Fibroblast of the aortic adventitia (primary cell): ENCODE measurements at places on chromosomes 4 and X.
A peak's percentile ranks its signal among the peaks of the same experiment; 100 is the strongest.

GRCh38 chr4:111797455-111798163 lies 347.6 kb upstream of the FAM241A start:
- no peak for DNase-seq

- DNase-seq, result no peak
Observed at GRCh38 chrX:135984256-135984655, 979 bp upstream of the SLC9A6 start.

- no peak for DNase-seq
Observed at GRCh38 chr4:174403177-174403543, 119.1 kb downstream of the HPGD start.

DNA sequence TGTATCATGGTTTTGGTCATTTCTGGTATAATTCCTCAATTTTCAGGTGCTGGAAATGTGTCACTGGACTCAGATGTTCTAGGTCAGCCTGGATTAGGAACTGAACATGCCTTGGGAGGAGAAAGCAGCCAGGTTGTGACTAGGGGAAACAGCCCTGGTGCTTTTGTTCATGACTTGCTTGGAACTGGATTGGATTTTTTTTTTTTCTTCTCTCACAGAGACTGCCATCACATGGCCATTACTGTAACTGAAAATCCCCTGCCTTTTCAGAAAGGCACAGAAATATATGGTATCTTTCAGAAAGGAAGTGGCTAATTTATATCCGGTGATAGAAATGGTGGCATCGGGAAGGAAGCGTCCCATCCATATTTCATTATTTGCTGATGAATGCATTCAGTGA lies 34.6 kb downstream of the SEPTIN11 start:
- peak; percentile 73 for DNase-seq

DNA sequence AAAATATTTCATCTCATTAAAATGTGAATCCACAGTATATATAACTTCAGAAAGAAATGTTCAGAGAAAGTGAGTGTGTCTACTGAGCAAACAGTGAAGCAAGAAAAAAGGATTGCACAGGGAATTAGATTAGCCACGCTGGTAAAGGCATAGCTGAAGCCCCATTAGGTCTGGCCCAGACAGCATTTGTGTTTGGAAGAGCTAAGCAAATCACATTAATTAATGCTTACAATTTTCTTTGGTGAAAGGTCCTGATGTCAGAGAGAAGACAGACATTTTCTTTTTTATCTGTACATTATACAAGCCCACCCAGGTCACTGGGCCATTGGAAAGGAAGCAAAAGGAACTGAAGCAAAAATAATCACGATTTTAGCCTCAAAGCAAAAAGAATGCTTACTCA lies 354.6 kb downstream of the GRID2 start:
- no peak for DNase-seq

DNA sequence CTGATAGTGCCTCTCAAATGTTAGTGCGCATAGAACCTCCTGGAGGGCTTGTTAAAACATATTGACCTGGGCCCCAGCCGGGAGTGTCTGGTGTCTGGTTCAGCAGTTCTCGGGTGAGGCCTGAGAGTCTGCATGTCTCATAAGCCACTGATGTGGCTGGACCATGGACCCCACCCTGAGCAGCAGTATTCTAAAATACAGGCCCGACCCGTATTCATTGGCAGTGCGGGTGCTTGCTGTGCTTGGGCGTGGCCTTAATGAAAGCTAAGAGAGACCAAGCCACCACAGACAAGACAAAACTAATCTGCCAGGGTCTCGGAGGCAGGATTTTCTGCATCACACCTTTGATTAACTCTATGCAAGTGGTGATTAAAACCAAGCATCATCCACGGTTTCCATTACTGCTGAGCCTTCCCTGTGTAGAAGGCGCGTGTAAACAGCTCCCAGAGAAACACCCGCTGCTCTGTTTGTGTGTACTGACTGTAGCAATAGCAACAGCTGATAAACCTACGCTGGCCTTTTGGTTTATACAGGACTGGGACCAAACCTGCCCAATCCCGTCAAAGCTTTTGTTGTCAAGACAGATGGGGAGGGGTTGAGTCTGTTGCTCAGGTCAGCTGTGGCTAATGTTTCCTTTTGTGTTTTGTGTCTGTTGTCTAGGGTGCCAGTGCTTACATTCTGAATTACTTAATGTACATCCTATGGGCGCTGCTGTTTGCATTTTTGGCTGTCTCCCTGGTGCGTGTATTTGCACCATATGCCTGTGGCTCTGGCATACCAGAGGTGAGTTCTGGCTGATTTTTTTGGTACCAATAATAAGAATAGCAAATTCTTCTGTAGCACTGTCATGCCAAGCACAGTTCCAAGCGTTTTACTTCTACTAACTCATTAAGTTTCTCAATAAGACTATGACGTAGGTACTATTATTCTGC lies 40.8 kb downstream of the CLCN4 start:
- no peak for DNase-seq

- DNase-seq, result peak; percentile 98
Observed at GRCh38 chr4:152352622-152353116, 183.2 kb downstream of the FBXW7 start.

- DNase-seq, result peak; percentile 100
Observed at GRCh38 chr4:92234393-92235176, 69.2 kb upstream of the GRID2 start.

GRCh38 chrX:19772096-19772821 lies 115.1 kb downstream of the SH3KBP1 start:
- DNase-seq, result peak; percentile 50

DNA sequence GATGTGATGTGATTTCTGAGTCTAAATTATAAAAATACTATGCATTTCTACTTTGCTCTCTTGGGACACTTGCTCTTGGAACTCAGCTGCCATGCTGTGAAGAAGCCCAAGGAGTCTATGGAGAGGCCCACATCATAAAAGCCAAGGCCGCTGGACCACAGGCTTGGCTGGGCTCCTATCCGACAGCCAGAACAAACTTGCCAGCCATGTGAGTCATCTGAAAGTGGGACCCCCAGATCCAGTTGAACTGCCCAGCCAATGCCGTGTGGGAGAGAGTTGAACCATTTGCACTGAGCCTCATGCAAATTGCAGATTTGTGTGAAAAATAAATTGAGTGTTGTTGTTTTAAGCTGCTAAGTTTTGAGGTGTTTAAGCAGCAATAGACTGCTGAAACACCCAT lies 60.2 kb downstream of the TMEM154 start:
- no peak for DNase-seq

GRCh38 chr4:33111117-33111516 lies 2390.9 kb downstream of the PCDH7 start:
- DNase-seq, result peak; percentile 2

DNA sequence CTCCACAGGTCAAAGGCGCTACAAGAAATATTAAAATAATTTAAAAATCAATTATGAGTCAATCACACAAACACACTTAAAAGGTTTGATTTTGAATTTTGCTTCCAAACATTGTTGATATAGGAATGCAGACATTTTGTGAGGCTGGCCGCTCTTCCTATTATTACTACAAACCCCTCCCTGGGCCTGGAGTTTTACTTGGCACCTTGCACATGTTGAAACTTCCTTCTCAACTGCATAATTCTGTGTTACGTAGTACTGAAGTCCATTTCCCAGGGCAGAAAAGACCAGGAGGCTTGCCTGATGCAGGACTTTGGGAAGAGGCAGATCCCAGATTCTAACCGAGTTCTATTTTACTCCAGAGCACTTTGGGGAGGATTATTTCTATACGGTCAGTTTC lies 71.5 kb downstream of the CYTL1 start:
- peak; percentile 44 for DNase-seq

GRCh38 chrX:111123606-111124179 lies 27.7 kb downstream of the PAK3 start:
- no peak for DNase-seq

GRCh38 chrX:44433556-44433955 lies 90.1 kb upstream of the EFHC2 start:
- DNase-seq, result no peak

- peak; percentile 43 for DNase-seq
Observed at GRCh38 chr4:75940692-75941253, at the start of gene NAAA. NAAA (minus strand) TSS chr4:75941013; CDS start chr4:75940949, 64 bp downstream.

- peak; percentile 28 for DNase-seq
Observed at GRCh38 chrX:30141966-30142365, 73.4 kb upstream of the MAGEB2 start.

DNA sequence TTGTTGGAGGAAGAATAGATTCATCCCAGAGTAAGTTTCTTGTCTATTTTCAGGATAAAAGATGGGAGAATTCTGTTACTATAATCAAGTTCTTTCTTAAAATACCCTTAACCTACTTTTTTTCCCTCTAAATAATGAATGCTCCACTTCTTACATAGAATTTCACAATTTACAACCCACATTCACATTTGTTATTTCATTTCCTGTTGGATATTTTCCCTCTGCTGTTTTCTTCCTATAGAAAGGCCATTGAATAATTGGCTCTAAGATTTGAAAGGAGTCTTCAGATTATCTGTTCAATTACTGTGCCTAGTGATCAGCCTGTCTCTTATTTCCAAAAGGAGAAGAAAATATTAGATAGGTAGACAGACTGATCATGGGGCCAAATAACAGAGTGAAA lies 79.7 kb downstream of the CPE start:
- DNase-seq, result peak; percentile 33

GRCh38 chrX:45191383-45191782 lies 9.3 kb downstream of the DIPK2B start:
- DNase-seq, result no peak

- DNase-seq, result no peak
Observed at GRCh38 chrX:17933856-17934255, 72.8 kb upstream of the RAI2 start.

GRCh38 chr4:138275963-138276621 lies 33.9 kb upstream of the SLC7A11 start:
- peak; percentile 89 for DNase-seq

DNA sequence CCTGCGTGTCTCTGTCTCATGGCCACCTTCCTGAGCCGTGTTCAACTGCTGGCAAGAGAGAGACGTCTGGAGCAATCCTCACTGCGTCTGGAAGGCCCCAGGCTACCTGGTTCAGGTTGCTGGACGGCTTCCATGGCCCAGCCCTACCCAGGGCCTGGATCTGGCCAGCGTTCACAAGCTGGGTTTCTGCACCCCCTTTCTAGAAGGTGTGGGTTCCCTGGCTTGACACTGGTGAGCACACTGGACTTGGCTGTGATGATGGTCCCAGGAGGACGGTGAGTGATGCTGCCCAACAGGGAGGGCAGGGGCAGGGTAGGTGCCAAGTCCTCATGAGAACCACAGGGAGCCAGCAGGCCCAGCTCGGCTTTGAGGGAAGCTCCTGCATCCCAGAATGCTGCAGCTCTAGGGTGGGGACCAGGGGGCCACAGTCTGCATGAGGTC lies 63.4 kb downstream of the HTRA3 start:
- DNase-seq, result no peak

GRCh38 chr4:45910511-45910910 lies 213.3 kb downstream of the GABRG1 start:
- DNase-seq, result no peak

- no peak for DNase-seq
Observed at GRCh38 chr4:75557696-75558095, 1.8 kb downstream of the ODAPH start.

DNA sequence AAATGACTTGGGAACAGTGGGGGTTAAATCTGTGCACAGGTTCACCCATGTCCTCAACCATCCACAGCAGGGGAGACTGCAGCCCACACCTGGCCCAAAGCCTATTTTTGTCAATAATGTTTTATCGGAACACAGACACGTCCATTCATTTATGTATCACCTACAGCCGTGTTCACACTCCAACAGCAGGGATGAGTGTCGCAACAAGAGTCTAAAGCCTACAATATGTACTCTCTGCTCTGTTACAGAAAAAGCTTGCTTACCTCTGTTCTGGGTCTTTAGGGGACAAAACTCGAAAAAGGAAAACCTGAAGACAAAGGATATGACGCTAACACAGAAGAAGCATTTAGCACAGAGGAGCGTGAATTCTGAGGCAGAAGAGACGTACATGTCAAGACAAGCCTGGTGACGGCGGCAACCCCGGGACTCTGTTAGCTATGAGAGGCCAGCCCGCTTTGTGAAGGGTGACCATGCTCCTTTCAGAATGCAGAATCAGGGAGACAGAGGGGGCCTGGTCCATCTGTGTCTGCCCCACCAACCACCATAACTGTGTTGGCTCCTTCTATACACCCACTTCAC lies 45.5 kb downstream of the AFAP1 start:
- no peak for DNase-seq

- no peak for DNase-seq
Observed at GRCh38 chr4:144489831-144490230, 156.1 kb upstream of the HHIP start.

DNA sequence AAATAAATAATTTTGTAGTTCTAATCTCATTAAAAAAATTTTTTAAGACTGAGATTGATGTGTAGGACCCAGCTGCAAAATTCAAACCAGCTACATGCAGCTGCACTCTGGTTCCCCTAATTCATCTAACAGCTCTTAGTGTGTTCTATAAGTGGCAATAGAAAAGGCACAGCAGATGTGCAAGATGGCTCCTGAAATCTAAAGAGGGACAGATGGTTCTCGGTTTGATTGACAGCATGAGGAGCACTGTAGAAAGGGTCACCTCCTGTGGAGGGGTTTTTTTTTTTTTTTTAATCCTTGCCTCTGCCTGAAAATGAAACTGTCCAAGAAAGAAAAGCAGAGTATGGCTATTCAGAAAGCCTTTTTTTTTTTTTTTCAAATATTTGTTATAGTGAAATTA lies 16.9 kb upstream of the OCIAD1 start:
- DNase-seq, result no peak

DNA sequence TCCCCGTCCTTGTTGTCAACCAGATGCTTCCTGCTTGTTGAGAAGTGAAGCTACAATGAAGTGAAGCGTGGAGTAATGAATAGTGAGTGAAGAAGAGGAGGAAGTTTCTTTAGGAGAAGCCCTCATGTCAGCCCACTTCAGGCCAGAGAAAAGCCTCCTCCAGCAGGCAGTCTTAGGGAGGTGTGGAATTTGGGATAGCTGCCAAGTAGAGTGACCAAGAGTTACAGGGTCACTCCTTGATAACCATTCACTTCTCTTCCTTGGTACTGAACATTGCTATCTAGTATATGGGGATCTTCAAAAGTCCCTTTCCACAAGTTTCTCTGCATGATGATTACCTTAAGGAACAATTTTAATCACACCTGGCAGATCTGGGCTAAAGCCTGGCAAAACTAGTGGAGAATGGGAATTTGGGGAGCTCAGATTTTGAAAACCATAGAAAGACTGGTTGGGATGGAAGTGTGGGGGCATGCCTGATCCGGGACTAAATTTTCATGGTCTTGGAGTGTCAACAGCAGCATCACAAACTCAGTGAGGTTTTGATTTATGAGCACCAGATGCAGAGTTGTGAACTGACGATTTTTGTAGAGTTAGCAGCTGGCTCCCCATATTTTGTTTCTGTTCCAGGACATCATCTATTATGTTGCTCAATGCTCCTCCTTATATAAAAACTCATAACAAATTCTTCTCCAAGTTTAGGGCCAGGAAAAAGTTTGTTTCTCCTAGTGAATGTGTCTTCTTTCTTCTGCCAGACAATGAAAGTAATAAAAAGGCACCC lies 53.1 kb downstream of the IGSF1 start:
- DNase-seq, result no peak

DNA sequence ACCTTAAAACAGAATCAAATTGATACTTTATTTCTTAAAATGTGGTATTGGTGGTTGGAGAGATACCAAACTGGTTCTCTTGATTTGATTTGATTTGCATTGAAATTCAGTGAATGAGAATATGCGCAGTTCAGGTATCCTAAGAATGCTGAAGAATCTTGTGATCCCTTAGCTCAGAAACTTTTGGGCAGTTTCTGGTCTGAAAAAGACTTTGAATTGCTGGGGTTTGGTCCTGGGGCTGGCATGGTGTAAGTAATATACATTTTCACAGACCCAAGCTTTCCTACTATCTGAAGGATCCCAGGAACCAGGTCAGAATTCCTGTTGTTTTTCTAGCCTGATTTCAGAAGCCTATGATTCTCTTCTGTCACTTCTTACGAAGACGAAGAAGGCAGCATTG lies 6.6 kb downstream of the RAB33B start:
- no peak for DNase-seq
